ENCODE measurements at places on chromosomes 2 and 18.

GRCh38 chr18:78999939-79000338, 20.3 kb downstream of the SALL3 start:
- no peak for DNase-seq

DNA sequence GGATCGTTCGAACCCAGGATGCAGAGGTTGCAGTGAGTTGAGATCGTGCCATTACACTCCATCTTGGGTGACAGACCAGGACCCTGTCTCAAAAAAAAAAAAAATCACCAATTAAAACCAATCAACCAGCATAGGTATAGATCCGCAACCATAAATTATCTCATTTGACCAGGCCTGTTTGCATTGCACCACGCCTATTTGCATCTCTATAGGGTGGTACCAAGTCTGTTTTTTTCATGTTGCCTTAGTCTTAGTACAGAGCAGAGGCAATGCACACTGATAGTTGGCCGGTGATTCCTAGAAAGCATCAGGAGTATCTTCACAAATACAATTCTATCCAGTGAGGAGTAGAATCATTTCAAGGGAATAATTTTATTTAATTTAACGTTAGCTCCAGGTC, 9.3 kb upstream of the NPC1 start:
- no peak for DNase-seq

- no peak for DNase-seq
Observed at GRCh38 chr18:59846814-59847490, 52.8 kb upstream of the PMAIP1 start.

GRCh38 chr2:37561615-37562569, 109.5 kb downstream of the CDC42EP3 start:
- no peak for DNase-seq

GRCh38 chr18:46073474-46074331, 1.6 kb upstream of the PSTPIP2 start:
- no peak for DNase-seq

- DNase-seq: no peak
Observed at GRCh38 chr2:237527766-237528165, 38.6 kb upstream of the PRLH start.

DNA sequence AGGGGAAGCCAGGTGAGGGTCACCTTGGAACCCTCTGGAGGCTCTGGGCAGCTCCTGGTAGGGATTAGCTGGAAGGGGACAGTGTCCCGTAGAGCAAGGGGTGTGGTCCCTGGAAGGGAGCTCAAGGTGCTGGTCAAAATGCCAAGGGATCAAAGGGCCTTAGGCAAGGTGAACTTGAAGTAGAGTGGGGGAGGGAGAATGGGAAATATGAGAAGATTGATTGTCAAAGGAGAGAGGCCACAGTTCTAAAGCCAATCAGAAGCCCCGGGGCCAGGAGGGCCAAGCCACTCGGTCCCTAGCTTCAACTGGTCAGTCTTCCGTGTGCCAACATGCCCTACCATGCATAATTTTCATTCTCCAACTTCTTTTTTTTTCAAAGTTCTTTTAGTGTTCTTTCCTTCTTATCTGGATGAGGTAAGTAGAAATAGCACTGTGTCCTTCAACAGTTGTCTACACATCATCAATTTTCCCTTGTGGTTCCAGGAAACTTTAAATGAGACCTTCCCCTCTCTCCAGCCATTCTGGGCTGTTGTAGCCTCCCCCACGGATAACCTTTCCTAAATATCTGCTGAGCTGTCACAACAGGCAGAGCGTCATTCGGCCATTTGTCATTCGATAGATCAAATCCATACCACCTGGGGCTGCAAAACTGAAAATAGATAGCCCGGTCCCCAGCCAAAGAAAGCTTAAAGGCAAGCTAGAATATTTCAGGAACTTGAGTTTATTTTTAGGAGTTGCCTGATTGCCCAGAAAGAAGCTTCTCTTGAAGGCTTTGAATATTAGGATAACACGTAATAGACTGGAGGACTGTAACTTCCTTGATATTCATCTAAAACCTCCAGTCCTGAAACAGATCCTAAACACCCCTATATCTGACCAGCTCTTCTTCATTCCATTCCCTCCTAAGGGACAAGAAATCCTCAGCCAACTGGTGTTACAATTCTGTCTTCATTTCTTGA, 83.3 kb downstream of the ALPK2 start:
- no peak for DNase-seq

- DNase-seq: no peak
Observed at GRCh38 chr2:73837847-73838585, 9.3 kb downstream of the STAMBP start.

- DNase-seq: no peak
Observed at GRCh38 chr2:166082736-166083135, 45.1 kb downstream of the SCN1A start.

DNA sequence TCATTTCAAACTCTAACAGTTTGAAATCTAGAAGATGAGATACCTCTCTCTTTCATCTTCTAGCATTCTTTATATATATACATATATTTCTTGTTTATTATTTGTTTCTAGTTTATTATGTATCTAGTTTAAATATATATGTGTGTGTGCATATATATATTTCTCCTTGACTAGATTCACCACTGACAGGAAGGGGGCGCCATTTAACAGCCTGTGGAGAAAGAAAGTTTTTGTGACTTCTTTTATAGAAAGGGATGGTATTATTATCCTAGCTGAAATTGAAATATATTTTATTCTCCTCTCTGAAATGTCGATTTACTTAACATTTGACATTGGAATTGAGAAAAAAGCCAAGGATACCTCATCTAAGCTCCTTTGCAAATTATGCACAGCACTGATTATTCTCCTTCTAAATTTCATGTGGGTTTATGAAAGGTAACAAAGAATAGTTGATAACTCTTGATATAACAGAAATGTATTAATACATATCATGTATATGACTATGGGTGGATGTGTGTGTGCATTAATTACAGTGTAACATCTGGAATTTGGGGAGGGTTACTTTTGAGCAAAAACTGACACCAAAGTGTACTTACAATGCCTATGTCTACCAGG, 160.7 kb upstream of the NT5C1B start:
- DNase-seq: no peak

DNA sequence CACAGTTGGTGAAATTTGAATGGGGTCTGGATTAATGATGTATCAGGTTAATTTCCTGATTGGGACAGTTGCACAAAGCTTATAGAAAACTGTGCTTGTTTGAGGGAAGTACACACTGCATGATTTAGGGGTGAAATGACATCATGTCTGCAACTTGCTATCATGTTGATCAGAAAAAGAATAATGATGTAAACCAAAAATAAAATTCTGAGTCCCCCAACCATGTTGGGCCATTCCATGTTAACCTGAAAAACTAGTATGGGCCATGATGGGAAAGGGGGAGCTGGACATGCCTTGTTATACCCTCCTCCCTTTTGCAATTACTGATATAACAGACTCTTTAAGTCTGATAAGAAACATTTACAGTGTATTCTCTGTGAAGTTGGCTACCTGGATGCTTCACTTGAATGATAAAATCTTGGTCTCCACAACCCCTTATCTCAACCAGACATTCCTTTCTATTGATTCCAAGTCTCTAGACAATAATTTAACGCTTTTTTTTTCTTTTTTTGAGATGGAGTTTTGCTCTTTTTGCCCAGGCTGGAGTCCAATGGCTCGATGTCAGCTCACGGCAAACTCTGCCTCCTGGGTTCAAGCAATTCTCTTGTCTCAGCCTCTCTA, 4.2 kb upstream of the INO80B start:
- DNase-seq: no peak

GRCh38 chr2:218960309-218961165, 1.1 kb downstream of the CDK5R2 start:
- DNase-seq: no peak

- DNase-seq: no peak
Observed at GRCh38 chr2:169164311-169164710, 94.9 kb downstream of the DHRS9 start.

DNA sequence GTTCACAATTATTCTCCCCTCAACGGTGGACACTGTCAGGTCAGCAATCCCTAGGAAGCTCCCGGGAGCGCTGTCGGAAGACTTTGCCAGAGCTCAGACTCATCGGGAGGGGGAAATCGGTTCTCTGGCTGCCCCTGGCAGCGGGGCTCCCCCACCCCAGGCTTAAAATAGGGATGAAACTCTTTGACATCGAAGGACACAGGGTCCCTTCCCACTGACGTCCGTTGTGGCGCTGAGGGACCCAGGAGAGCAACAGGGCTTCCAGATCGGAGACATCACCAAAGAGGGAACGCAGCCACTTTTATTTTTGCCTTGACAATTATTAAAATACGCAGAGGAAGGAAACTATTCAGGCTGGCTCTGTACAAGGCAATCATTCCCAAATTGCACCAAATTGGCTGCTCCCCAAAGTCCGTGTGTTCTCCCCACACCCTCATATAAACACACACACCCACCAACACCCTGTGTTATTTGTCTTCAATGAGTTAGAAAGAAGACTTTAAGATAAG, 249.0 kb downstream of the CDH20 start:
- DNase-seq: no peak

- no peak for DNase-seq
Observed at GRCh38 chr2:150625303-150625702, 137.8 kb upstream of the RND3 start.

GRCh38 chr2:38065502-38066135, 10.3 kb downstream of the CYP1B1 start:
- DNase-seq: no peak
